ENCODE measurements at places on chromosomes 4 and X. TPM values are rescaled to one million over a fixed set of nuclear protein-coding genes. Genes with fewer than 3 reads are reported as not detected.

GRCh38 chr4:184217634-184218033, at the start of gene ENPP6:
TSS of gene ENPP6 (minus strand) at chr4:184217873. CDS start at chr4:184217819, 54 bp downstream.
- no peak for DNase-seq

DNA sequence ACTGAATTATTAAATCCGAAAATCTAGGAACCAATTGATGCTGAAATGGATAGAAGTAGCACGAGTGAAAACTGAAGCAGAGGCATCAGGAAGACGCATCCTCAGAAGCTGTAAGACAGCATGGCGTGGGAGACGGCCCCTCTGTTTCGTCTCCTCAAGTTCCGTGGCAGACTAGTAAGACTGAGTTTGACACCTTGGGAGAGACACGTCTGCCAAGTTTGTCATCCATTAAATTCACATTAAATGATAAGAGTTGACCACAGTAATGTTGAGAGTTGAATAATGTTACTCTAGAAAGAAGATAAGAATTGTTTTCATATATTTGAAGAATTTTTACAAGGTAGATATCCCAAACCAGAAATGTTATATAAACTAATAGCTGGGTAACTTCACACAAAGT, 736.1 kb upstream of the FRG1 start:
- no peak for DNase-seq

Gene MAGIX
- 6.3 TPM for total RNA-seq

- DNase-seq, result no peak
Observed at GRCh38 chr4:107866726-107867125, 42.0 kb downstream of the SGMS2 start.

DNA sequence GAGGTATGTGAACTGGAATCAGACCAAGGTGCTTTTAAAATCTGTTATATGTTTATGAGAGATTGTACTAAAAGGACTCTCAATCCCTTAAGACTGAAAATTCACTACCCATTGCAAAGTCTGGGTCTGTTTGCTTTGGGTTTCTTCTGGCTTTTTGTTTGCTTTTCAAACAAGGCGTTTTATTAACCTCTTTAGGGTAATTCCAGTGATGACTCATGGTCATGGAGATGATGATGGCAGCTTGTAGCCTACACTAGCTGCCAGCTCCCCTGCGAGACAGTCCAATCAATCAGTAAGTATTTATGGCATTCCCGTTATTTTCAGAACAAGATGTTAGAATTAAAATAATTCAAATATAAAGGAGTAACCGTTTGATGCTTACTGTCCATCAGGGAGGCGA, 643.8 kb upstream of the FTHL17 start:
- no peak for DNase-seq

DNA sequence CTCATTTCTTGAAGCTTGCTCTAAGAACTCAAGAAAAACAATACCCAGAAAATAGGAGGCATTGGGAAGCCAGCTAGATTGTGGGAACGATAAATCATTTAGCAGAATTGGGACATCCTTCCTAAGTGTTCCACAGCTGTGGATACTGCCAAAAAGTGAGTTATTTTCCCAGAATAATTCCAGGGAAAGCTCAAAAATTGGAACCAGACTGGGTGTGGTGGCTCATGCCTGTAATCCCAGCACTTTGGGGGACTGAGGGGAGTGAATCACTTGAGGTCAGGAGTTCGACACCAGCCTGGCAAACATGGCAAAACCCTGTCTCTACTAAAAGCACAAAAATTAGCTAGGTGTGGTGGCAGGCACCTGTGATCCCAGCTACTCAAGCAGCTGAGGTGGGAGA, 68.2 kb upstream of the GK2 start:
- no peak for DNase-seq

DNA sequence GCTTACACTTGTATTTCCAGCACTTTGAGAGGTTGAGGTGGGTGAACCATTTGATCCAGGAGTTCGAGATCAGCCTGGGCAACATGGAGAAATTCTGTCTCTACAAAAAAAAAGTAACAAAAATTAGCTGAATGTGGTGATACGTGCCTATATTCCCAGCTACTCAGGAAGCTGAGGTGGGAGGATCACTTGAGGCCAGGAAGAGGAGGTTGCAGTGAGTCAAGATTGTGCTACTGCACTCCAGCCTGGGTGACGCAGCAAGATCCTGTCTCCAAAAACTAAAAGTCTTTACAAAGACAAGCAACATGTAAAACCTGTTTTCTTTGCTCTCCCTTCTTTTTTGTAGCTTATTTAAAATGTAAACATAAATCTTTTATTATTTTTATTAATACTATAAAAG, 1156.1 kb downstream of the FAT4 start:
- DNase-seq, result no peak

GRCh38 chrX:134797390-134797700, 139.1 kb upstream of the PLAC1 start:
- no peak for DNase-seq

DNA sequence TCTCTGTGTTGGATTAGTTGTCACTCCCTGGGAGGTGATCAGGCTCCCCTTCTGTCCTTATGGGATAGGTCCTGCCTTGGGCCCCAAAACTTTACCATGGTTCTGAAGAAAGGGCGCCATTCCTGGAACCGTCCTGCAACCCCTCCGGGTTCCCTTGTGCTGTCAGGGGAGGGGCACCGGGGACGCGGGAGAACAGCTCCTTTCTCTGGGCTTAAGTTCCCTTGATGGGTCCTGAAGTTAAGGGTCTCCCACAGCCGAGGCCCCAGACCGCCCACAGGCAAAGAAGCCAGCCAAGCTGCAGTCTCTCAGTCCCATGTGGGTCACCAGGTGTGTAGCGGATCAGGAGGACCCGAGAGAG, 44.8 kb downstream of the UGT2A3 start:
- no peak for DNase-seq

GRCh38 chr4:90990284-90990683, 863.1 kb downstream of the CCSER1 start:
- no peak for DNase-seq
